ENCODE measurements at places on chromosomes 2 and 18. TPM values are rescaled to one million over a fixed set of nuclear protein-coding genes. Genes with fewer than 3 reads are reported as not detected.

Gene GPBAR1
- 0.11 TPM for total RNA-seq

Gene FHL2
- total RNA-seq: 3.9 TPM

Gene CROCC2
- not detected for total RNA-seq

Gene CABYR
- total RNA-seq: 0.46 TPM

Gene COLEC11
- 0.37 TPM for total RNA-seq

Gene C1GALT1C1L
- total RNA-seq: not detected

Gene HOXD9
- total RNA-seq: not detected

Gene OR6B3
- total RNA-seq: not detected

Gene RNU2-63P
- 1.7 TPM for total RNA-seq

Gene RAX
- total RNA-seq: not detected

Gene TLX2
- total RNA-seq: 0.21 TPM

Gene IRS1
- total RNA-seq: 2.6 TPM

Gene CPO
- not detected for total RNA-seq

Data from activated CD4-positive, alpha-beta T cell treated with anti-CD3 and anti-CD28 coated beads for 36 hours (primary cell).